ENCODE measurements at places on chromosomes 3 and 15.

- no peak for DNase-seq
Measured at GRCh38 chr3:88032245-88032644, 26.6 kb downstream of the CGGBP1 start.

DNA sequence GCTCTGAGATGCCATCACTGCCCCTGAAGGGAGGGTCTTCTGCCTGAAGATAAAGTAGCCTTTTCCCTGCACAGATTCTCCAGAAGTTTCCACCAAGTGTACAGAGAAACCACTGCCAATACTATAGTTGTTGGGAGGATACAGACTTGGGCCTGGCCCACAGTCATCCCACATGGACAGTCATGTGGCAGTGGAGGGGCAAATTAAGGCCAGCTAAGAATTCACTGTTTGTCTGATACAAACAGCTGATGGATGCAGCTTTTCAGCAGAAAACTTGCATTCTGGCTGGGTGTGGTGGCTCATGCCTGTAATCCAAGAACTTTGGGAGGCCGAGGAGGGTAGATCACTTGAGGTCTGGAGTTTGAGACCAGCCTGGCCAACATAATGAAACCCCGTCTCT, 22.1 kb downstream of the HOMER2 start:
- no peak for DNase-seq

GRCh38 chr3:94173673-94174434, 111.0 kb downstream of the NSUN3 start:
- DNase-seq, result no peak

GRCh38 chr15:95170561-95171380, 939.4 kb downstream of the MCTP2 start:
- DNase-seq, result no peak

GRCh38 chr3:120764206-120764605, 21.7 kb downstream of the GTF2E1 start:
- no peak for DNase-seq

Measured in activated CD4-positive, CD25-positive, alpha-beta regulatory T cell treated with anti-CD3 and anti-CD28 coated beads, Interleukin-2, amount 50 U/mL, for 72 hours (primary cell).